Stimulated activated naive CD4-positive, alpha-beta T cell (primary cell): ENCODE measurements at places on chromosomes 3 and 15.
A peak's percentile ranks its signal among the peaks of the same experiment; 100 is the strongest.

GRCh38 chr15:41778521-41778920 is 4.2 kb downstream of the MAPKBP1 start:
- DNase-seq, result no peak

GRCh38 chr3:54760201-54760600 is 167.7 kb downstream of the LRTM1 start:
- DNase-seq, result no peak

DNA sequence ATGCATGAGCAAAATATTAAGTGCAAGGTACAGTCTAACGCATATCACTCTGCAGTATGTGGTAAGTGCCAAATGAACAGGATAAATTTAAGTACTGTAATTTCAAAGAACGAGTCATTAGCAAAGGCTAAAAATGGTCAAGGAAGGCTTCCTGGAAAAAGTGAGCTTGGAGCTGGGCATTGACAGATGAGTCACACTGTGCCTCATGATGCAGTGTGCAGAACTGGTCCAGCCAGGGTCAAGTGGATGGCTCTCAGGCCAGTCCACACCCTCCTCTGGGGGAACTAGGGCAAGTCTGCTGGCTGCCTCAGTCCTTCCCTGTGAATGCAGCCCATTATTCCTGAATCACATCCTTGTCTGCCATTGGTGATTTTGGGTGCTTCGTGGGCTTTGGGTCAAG is 76.3 kb downstream of the CACNA1D start:
- no peak for DNase-seq

DNA sequence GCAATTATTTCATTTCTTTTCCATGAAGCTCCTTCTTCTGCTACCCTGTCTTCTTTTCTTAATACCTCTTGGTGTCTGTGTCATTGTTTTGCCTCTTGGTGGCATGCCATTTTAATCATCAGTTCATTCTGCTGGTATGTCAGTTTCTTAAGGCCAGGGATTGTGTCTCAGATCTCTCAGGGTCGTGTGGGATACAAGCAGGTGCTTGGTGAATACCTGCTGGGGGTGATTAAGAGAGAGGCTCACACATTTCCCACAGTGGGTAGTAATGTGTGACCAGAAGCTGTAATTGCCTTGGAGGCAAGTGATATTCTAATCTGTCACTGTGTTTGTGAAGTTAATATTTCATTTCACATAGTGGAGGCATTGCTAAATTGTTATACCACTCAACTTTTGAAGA is 361.4 kb upstream of the TRIM42 start:
- DNase-seq, result no peak

DNA sequence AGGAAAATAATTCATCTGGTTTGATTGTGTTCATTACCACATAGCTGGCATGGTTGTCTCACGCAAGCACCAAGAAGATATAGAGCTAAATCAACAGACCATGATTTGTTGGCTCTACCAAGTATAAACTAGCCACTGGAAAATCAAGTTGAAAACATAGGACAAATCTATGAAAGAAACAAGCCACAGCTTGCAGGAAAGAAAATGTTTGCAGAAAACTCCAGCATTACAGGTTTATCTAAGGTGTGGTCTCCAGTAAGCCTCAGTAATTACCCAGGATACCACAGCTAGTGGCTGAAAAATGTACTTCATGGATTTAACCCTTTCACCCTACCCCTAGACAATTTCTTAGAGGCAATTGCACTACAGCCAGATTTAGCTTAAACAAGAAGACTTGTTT is 340.6 kb downstream of the SOX2 start:
- DNase-seq, result no peak

GRCh38 chr3:49092938-49093852 is 676 bp downstream of the QRICH1 start:
- DNase-seq, result peak; percentile 73

- DNase-seq, result no peak
Observed at GRCh38 chr3:113271189-113271588, 59.8 kb downstream of the BOC start.

- no peak for DNase-seq
Observed at GRCh38 chr15:100663915-100664281, 61.5 kb downstream of the ASB7 start.

GRCh38 chr3:42367903-42368302 is 42.5 kb downstream of the LYZL4 start:
- no peak for DNase-seq

GRCh38 chr15:71440489-71441110 is 325.3 kb downstream of the THSD4 start:
- DNase-seq, result no peak

- DNase-seq, result no peak
Observed at GRCh38 chr3:146814601-146815315, 209.6 kb upstream of the PLSCR5 start.

DNA sequence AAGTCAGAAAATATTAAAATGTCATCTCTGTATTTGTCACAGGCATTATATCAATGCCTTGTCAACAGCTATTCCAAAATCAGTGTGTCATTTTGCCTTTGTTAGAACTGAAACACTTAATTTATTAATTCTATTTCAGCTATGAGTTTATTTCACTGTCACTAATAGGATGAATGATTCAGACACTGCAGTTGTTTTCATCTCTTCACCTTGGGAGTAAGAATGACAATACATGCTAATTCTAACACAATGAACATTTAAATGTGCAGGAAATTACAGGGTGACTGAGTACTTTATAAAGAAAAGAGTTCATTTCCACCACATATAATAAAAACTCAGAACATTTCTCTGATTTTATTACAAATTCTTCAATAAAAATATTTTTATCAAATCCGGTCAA is 109.7 kb downstream of the P2RY1 start:
- no peak for DNase-seq

- DNase-seq, result no peak
Observed at GRCh38 chr3:141797819-141798447, 34.7 kb downstream of the GRK7 start.

DNA sequence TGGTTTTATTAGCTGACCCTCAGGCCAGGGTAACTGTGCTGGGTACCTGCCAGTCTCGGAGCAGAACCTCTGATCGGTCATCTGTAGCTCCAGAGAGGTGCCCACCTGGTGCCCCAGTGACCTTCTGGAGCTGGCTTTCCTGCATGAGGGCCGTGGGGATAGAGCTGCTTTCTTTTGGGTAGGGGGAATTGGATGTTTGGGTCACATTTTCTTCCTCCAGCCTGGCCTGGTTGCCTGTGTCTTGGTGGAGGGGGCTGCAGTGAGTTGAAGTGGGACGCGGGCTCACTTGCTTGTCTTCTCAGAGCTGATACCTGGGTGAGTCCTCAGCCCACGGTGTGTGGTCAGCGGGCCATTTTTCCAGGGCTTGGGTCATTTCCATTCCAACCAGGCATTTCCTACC is 2.6 kb downstream of the ZNF710 start:
- DNase-seq, result no peak

DNA sequence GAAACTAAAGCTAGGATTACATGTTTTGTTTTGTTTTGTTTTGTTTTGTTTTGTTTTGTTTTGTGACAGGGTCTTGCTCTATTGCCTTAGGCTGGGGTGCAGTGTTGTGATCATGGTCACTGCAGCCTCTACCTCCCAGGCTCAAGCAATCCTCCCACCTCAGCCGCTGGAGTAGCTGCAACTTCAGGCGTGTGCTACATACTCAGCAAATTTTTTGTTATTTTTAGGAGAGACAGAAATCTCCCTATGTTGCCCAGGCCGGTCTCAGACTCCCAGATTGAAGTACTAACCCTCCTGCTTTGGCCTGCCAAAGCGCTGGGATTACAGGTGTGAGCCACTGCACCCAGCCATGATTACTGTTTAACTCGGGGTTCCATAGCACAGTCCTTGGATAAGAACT is 50.7 kb downstream of the LRCH3 start:
- DNase-seq, result no peak

GRCh38 chr3:73490453-73491286 is 134.1 kb downstream of the PDZRN3 start:
- no peak for DNase-seq

DNA sequence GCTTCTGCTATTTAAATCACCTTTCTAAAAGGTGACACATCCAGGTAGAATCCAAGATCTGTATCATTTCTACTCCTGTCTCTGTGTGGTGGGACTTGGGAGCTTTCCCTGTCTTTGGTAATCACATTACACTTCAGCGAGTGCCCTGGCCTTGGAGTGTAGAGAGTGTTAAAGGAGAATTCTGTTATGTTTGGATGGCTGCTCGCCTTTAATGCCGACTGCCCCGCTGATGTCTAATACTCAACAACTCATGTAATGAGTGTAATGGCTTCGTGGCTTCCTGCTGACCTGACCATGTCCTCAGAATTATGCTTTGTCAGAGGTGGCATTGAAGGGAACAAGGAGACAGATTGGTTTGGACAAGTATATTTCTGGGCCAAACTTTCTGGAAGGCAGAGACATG is 66.3 kb upstream of the LRTM1 start:
- no peak for DNase-seq

GRCh38 chr3:124207873-124208485 is 216.1 kb upstream of the ROPN1 start:
- no peak for DNase-seq
